Panc1 (cell line): ENCODE measurements at places on chromosomes 12 and 14. TPM values are rescaled to one million over a fixed set of nuclear protein-coding genes. Genes with fewer than 3 reads are reported as not detected.

DNA sequence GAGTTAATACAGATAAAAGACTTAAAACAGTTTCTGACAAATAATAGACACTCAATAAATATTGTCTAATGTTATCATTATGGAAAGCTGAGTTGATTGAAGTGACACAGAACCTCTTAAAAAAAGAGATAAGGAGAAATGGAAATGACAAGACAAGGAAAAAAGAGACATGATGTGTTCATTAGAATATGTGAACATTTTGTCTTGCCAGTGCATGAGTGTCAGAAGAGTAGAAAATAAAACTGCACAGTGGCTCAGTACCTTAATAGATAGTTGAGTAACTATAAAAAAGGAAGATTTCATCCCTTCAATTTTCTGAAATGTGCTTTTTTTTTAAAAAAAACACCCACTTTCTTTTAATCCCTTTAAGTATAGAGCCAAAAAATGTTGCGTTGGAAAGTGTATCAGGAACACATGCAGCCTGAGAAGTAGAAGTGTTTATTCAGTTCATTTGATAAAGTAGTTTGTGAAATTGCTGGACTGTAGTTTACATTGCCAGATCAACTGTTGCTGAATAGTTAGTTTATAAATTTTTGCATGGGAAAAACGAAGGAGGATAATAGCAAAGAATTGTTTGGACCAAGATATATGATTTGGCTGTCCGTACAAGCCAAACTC is 56.6 kb upstream of the ACSS3 start:
- no peaks in the 10 kb centered on the region for H3K4me1 ChIP-seq
- no peak for DNase-seq
- no peak overlapping the region for H3K27ac ChIP-seq

- H3K4me3 ChIP-seq = no peak overlapping the region
- DNase-seq = no peak
- H3K4me1 ChIP-seq = no peaks in the 10 kb centered on the region
- H3K36me3 ChIP-seq = no peaks in the 10 kb centered on the region
- no peak overlapping the region for H3K27ac ChIP-seq
These were observed 136.8 kb upstream of the PRKD1 start for GRCh38 chr14:30064454-30064853.

- H3K4me1 ChIP-seq = no peaks in the 10 kb centered on the region
- H3K27me3 ChIP-seq = peaks cover 8% of the 10 kb centered on the region
- no peak for DNase-seq
- no peaks in the 10 kb centered on the region for H3K36me3 ChIP-seq
These were observed 48.0 kb downstream of the PTHLH start for GRCh38 chr12:27924350-27925135.

GRCh38 chr12:132921685-132922084 is 34.3 kb upstream of the CHFR start:
- no peaks in the 10 kb centered on the region for H3K27me3 ChIP-seq
- no peaks in the 10 kb centered on the region for H3K4me1 ChIP-seq
- no peaks in the 10 kb centered on the region for H3K36me3 ChIP-seq
- H3K4me3 ChIP-seq = no peak overlapping the region
- H3K27ac ChIP-seq = no peak overlapping the region

- H3K4me3 ChIP-seq = no peak overlapping the region
- H3K27me3 ChIP-seq = no peaks in the 10 kb centered on the region
- H3K4me1 ChIP-seq = no peaks in the 10 kb centered on the region
- no peaks in the 10 kb centered on the region for H3K36me3 ChIP-seq
These were observed 23.5 kb downstream of the FAM222A start for GRCh38 chr12:109737126-109737525.

DNA sequence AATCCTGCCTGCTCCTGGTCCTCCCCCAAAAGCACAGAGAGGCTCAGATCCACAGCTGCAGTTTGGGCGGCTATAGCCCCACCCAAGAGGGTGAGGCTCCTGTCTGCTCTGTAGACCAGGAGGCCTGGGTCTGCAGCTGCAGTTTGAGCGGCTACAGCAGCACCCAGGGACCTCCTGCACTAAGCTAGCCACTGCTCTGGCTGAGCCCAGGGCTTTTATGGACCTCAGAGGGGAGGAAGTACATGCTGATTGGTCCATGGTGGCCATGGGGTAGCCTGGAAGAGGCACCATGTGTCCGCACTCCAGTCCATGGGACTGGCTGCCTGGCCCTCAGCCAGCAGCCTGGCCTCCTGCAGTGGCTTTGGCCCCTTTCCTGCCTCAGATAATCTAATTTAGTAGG is 49.6 kb upstream of the GSC start:
- DNase-seq = no peak
- no peak overlapping the region for H3K27ac ChIP-seq

DNA sequence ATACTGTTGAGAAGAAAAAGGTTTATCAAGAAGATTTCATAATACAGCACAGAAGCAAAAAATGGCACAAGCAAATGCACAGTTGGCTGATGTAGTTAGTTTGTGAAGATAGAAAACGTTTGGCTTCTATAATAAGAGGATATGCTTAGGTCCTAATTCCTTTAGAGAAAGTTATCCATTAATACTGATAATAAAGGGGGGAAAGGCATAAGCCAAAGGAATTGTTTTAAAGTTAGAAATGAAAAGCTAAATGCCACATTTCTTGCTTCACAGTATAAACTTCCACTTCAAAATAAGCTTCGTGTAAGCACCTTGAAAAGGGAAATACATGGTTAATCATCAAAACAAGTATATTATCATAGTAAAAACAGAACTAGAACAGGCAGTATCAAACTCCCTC is 12.4 kb downstream of the LMO3 start:
- no peaks in the 10 kb centered on the region for H3K4me1 ChIP-seq
- no peaks in the 10 kb centered on the region for H3K36me3 ChIP-seq
- H3K27ac ChIP-seq = no peak overlapping the region
- H3K27me3 ChIP-seq = no peaks in the 10 kb centered on the region
- no peak overlapping the region for H3K4me3 ChIP-seq

GRCh38 chr12:64660237-64661018 is 50.1 kb downstream of the RASSF3 start:
- DNase-seq = no peak
- peaks cover 52% of the 10 kb centered on the region for H3K4me1 ChIP-seq
- H3K27me3 ChIP-seq = no peaks in the 10 kb centered on the region
- no peaks in the 10 kb centered on the region for H3K36me3 ChIP-seq

DNA sequence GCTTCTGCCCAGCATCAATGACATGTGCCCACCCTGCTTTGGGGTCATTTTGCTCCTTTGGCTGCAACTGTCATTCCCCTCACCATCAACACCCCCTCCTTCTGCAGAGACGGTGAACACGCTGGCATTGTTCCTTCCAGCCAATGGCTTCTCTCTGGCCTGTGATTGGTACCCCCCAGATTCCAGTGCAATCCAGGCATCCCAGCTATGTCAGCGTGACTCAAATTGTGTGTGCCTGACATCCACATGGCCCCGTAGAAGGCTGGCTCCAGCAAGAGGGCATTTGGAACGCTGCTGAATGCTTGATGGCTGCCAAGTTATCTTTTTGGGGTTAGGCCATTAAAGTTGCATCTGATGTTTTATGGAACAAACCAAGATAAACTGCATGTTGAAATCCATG is 21.0 kb upstream of the CCND2 start:
- no peaks in the 10 kb centered on the region for H3K4me1 ChIP-seq
- H3K27me3 ChIP-seq = peaks cover 4% of the 10 kb centered on the region; the same call in 1 of the 2 replicates
- no peak overlapping the region for H3K4me3 ChIP-seq
- no peak for DNase-seq
- no peaks in the 10 kb centered on the region for H3K36me3 ChIP-seq
- H3K27ac ChIP-seq = no peak overlapping the region

DNA sequence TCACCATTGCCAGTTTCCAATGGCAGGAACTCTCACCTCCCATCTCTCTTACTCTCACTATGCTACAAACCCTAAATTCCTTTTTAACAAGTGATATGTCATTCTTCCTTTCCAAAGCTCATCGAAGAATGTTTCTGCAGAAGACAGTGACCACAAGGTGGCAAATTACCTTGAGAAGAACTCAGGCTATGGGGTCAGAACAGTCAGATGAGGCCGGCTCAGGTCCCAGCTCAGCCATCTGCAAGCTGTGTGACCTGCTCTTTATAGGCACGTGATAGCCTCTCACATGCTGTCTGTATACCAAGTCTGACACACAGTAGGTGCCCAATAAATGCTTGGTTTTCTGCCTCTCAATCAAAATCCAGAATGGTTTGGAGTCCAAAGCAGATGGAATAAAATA is 80.7 kb downstream of the FOXN3 start:
- no peaks in the 10 kb centered on the region for H3K36me3 ChIP-seq
- no peak overlapping the region for H3K27ac ChIP-seq
- H3K4me3 ChIP-seq = no peak overlapping the region
- H3K4me1 ChIP-seq = no peaks in the 10 kb centered on the region

GRCh38 chr14:74570696-74571095 is 41.3 kb downstream of the LTBP2 start:
- no peaks in the 10 kb centered on the region for H3K27me3 ChIP-seq
- H3K27ac ChIP-seq = no peak overlapping the region
- no peaks in the 10 kb centered on the region for H3K36me3 ChIP-seq
- peaks cover 26% of the 10 kb centered on the region for H3K4me1 ChIP-seq
- DNase-seq = no peak

GRCh38 chr14:61887628-61888027 is 125.4 kb downstream of the SNAPC1 start:
- H3K4me1 ChIP-seq = no peaks in the 10 kb centered on the region
- no peak for DNase-seq
- H3K36me3 ChIP-seq = no peaks in the 10 kb centered on the region
- no peak overlapping the region for H3K27ac ChIP-seq

DNA sequence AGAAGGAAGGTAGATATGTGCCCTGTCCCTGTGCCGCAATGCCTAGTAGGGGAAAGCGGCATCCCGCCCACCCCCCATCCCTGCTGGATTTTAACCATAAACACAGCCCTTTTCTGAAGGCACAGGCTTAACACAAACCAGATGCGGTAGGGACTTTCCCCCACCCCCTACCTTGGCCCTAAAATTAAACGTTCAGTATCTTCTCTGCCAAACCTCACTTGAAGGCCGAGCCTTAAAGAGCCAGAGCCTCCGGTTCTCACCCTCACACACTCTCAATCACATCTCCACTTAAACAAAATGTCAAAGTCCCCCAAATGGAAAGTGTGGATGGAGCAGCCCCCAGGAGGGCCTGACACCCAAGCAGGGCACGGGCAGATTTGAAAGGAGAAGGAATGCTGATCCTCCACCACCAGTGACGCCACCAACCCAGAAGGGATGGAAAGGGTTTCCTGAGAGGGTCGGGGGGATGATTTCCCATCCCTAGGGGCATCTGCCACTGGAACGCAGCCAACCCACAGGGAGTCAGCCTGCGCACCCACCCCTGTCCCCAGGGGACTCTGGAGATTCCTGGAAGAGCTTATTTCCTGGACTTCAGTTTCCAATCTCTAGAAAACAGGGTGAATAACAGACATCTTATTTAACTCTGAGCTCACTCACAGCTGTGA is 26.4 kb downstream of the ACTN1 start:
- H3K27me3 ChIP-seq = no peaks in the 10 kb centered on the region
- H3K27ac ChIP-seq = peak overlapping the region; percentile 97
- no peak for DNase-seq
- H3K4me1 ChIP-seq = peaks cover 76% of the 10 kb centered on the region
- no peaks in the 10 kb centered on the region for H3K36me3 ChIP-seq
- peak overlapping the region; percentile 18; the same call in 1 of the 2 replicates for H3K4me3 ChIP-seq

DNA sequence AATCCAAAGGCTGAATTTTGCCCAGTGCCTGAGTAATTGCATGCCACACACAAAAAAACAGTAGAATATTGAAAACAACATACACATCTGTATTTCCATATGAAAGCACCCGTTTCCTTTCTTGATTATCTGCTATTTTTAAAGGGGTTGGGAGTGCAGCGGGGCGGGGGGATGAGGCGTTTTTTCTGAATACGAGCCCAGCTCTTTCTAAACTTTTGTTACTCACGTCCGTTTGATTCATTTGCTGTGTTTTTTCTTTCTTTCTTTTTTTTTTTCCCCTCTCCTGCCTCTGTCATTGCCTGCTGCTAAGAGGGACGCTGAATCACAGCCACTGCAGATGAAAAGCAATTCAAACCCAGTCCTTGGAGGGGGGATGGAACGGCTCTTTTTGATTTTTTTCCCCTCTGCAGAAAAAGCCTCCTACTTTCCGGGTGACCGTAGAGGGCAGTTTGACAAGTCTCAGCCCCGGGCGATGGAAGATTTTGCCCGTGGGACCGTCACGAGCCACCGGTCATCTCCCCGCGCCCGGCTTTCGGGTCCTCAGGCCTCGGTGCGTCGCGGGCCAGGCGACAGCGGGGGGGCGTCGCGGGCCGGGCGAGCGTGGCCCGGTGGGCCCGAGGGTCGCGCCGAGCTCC is 572 bp upstream of the RASSF8 start:
- H3K27me3 ChIP-seq = no peaks in the 10 kb centered on the region
- H3K4me3 ChIP-seq = peak overlapping the region; percentile 87

DNA sequence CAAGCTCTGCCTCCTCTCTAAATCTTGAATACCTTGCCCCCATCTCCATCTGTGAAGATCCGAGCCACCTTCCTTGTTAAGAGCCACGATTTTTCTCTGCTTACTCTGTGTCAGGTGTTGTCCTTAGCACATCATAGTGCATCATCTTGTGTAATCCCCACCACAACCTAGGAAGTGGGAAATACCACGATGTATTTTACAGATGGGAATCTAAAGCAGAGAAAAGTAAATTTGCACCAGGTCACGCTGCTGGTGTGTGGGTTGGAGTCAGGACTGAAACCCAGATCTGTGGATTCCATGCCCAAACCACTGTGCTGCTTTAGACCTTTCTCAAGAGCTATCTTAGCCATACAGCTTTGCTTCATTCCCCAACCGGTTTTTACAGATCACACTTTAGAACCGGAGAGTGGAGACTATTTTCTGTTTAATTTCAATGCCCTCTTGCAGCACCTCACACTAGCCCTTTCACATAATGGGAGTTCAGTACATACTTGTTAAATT is 94.6 kb downstream of the PPM1A start:
- H3K4me3 ChIP-seq = no peak overlapping the region
- H3K27me3 ChIP-seq = 0 out of 2 replicates have a peak, but pooled peaks cover 2% of the 10 kb centered on the region
- DNase-seq = no peak
- no peak overlapping the region for H3K27ac ChIP-seq

GRCh38 chr14:24809135-24809534 is 175.1 kb upstream of the GZMB start:
- no peaks in the 10 kb centered on the region for H3K36me3 ChIP-seq
- H3K4me1 ChIP-seq = no peaks in the 10 kb centered on the region
- no peak for DNase-seq
- no peak overlapping the region for H3K4me3 ChIP-seq

Gene TSHR
- not detected for total RNA-seq

Gene RASAL1
- total RNA-seq = 0.28 TPM

Gene STAC3
- 0.87 TPM for total RNA-seq

Gene TMEM253
- 0.33 TPM for total RNA-seq

Gene YEATS4
- total RNA-seq = 20.9 TPM

Gene ZNF839
- total RNA-seq = 10.8 TPM

Gene NPAS3
- 0.23 TPM for total RNA-seq
